ENCODE measurements at places on chromosomes 5 and 9. TPM values are rescaled to one million over a fixed set of nuclear protein-coding genes. Genes with fewer than 3 reads are reported as not detected.

CAMK4 gene
- total RNA-seq: 2.5 TPM

CLIC3 gene
- total RNA-seq: not detected

ORM2 gene
- total RNA-seq: 2.2 TPM

PCDHB4 gene
- 0.41 TPM for total RNA-seq

DOCK8 gene
- 0.41 TPM for total RNA-seq

MYOZ3 gene
- 8.1 TPM for total RNA-seq

TMC1 gene
- total RNA-seq: not detected

ZDHHC11B gene
- total RNA-seq: 0.07 TPM

SERF1A gene
- total RNA-seq: 10.2 TPM

SHROOM1 gene
- 4.0 TPM for total RNA-seq

Data from H7 (cell line).